ENCODE measurements at places on chromosomes 3 and 15.

DNA sequence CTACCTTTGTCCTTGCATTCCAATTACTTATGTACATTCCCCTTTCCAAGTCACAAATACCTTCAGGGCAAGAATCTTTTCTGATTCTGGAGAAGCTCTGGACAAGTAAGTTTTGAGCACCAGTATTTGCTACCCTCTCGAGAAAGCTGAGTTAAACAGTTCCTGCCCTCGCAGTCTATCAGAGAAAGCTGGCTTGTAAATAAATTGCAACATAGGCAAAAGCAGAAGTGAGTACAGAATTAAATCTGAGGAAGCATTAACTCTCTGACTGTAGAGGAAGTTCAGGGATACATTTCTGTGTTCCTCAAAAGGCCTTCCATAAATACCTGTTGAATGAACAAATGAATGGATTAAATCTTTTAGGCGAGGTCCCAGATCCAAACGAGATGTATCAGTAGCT, 1.2 kb downstream of the OSBPL11 start:
- DNase-seq: no peak

GRCh38 chr15:46301291-46301690, 666.5 kb downstream of the SQOR start:
- DNase-seq: no peak

- DNase-seq: peak; percentile 59
Measured at GRCh38 chr15:86231864-86232721, 152.4 kb downstream of the AGBL1 start.

DNA sequence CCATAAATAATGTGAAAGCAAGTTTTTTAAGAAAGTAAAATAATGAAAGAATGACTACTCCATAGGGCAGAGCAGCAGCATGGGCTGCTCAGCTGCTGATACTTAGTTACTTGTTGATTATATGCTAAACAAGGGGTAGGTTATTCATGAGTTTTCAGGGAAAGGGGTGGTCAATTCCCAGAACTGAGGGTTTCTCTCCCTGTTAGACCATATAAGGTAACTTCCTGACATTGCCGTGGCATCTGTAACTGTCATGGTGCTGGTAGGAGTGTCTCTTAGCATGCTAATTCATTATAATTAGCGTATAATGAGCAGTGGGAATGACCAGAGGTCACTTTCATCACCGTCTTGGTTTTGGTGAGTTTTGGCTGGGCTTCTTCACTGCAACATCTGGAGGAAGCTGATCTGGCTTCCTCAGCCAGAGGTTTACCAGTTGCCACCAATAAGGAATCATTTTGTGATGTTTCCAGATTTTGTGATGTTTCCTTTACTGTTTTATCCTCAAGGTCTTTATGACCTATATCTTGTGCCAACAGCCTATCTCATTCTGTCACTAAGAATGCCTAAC, 121.8 kb upstream of the CHL1 start:
- no peak for DNase-seq

- DNase-seq: peak; percentile 28
Measured at GRCh38 chr15:75782926-75783325, 60.3 kb upstream of the UBE2Q2 start.

- no peak for DNase-seq
Measured at GRCh38 chr15:62549345-62549970, 384.4 kb upstream of the C2CD4B start.

DNA sequence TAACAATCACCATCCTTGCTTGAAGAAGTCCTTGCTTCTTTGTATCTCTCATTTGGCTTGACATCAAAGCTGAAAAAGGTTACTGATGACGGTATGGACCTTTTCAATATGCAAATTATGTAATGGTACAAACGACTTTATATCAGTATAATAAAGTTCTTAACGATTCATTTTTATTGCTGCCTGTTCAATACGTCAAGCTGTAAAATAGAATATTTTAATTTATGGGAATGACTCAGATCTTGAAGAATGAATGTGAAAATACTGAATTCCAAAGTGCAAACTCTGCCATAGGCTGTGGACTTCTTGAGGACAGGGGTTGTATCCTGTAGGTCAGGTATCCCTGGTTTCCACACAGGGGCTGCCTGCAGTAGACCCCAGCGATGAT, 156.2 kb downstream of the PLCL2 start:
- DNase-seq: no peak

DNA sequence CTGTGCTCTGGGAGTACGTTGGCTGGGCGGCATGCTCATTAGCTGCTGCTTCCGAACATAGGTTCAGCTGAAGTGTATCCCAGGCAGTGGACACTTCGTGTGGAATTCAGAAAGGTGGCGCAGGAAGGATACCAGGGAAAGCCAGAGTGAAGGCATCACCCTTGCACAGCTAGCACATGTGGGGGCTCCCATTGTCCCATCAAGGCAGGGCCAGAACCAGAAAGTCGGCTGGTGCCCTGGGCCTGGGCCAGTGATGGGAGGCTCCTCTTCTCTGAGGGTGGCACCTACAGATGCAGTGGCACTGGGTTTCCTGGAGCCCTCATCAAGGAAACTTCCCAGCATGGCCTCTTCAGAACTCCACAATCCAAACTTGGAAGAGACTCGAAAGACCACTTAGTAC, 56.6 kb downstream of the PGPEP1L start:
- DNase-seq: peak; percentile 37

DNA sequence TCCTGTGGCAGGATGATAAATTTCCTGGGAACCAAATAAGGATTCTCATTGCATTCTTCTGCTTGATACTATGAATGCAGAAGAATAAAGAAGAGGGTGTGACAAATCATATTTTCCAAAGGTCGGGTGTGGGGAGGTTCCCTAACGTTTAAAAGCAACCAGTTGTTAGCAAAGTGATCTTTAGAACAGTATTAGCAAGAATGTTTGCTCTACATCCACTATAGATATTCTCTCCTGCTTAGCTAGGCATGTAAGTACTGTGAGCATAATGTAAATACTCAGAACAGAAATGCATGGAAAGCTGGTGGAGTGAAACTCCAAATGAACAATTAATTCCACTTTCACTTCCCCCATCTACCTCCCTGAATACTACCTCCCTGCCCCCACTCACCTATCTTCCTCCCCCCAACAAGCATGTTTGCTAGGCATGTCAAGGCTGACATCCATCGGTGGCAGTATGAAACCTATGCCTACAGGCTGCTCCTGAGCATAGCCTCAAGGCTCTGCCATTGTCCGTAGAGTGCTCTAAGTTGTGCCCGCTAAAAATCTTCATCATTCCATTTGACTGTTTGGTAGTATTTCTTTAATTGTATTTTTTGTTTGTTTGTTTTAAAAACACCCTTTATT, 329.7 kb downstream of the TIGIT start:
- no peak for DNase-seq

DNA sequence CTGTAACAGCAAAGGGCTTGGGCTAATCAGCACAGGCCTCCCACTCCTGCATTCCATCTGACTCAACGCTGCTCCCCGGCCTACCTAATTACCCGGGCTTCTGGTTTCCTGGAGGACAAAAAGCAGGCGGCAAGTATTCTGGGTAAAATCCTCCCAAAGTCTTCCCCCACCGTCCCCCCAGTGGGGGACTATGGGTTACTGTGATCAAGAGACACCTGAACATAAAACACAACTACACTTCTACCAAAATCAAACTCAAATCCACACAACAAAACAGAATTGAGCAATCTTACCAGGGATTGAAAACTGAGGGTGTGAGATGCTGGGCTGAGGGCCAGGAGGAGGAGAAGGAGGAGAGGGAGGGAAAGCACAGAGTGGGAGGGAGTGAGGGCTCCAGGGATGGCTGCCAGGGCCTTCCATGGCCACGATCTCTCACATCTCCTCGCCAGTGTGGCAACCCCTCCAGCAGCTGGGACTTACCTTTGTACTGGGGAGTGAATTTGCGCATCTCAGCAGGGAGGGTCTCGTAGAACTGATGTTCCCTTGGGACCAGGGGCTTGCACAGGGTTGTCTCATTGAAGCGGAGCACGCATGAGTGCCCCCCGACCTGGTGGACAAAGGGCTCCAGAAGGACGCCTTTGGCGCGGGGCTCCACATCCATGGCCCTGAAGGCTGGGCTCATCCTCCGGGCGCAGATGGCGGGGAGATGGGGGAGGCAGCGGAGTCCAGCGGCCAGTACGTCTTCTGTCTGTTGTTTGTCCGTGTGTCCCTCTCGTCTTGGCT, 9.1 kb upstream of the NCKIPSD start:
- DNase-seq: no peak

GRCh38 chr3:156551261-156551660, 3.7 kb downstream of the SSR3 start:
- DNase-seq: no peak

DNA sequence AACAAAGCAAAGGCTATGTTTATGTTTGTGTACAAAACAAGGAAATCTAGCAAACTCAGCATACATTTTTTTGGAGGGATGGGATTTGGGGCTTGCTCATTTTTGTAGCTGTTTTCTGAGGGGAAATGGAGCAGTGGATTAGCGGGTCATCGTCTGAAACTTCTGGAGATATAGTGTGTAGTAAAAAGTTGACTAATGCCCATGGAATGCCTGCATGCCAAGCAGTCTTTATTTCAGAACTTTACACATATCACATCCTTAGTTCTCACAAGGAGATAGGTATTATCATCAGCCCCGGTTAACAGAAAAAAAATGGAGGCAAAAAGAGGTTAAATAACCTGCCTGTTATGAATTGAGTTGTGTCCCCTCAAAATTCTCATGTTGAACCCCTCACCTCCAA, 47.1 kb downstream of the ATP13A4 start:
- DNase-seq: no peak

DNA sequence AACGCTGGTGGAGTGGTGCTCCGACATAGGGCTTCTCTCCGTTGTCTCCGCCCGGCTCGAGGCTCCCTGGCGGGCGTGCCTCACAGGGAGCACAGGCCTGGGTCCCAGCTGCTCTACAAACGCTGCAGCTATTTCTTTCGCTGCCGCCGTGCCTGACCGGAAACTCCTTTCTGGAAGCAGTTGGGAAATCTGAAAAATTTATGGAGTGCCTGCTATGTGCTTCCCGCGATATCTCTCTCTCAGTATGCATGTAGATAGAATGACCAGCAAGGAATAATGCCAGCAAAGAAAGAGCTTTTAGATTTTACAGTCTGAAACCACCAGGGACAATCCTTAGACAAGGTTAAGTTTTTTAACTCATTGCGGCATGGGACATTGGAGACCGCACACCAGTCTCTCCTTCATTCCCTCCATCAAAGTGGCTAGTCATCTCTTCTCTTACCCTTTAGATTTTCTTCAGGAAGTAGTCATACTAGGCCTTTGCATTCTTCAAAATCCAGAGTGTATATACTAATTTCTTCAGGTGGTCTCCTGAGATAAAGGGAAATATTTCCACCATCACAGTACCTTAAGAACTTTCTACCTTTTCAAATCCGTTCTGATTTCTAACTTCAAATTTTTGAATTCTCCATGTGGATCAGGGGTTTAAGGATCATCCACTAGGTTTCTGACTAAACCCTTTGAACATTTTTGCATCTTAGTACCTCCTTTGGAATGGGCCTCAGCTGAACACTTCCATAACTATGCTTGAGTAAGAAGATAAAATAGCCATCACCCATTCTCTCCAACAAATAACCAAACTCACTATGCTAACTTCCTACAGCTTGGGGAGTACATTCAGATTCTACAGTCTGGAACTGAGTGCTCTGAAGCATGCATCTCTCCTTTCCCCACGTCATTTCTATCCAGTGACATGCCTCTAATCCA, 1.1 kb upstream of the NPHP3 start:
- DNase-seq: no peak

GRCh38 chr15:99426431-99427105, 139.2 kb upstream of the MEF2A start:
- DNase-seq: no peak

DNA sequence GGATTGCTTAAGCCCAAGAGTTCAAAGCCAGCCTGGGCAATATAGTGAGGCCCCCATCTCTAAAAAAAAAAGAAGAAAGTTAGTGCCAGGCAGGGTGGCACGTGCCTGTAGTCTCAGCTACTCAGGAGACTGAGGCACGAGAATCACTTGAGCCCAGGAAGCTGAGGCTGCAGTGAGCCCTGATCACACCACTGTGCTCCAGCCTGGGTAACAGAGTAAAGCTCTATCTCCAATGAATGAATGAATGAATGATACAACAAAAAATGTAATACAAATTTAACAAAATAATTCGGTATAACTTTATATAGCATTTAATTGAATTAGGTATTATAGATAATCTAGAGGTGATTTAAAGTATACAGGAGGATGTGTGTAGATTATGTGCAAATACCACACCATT, 29.7 kb downstream of the DENND4A start:
- no peak for DNase-seq

- DNase-seq: no peak
Measured at GRCh38 chr3:177811835-177812234, 614.6 kb upstream of the TBL1XR1 start.

DNA sequence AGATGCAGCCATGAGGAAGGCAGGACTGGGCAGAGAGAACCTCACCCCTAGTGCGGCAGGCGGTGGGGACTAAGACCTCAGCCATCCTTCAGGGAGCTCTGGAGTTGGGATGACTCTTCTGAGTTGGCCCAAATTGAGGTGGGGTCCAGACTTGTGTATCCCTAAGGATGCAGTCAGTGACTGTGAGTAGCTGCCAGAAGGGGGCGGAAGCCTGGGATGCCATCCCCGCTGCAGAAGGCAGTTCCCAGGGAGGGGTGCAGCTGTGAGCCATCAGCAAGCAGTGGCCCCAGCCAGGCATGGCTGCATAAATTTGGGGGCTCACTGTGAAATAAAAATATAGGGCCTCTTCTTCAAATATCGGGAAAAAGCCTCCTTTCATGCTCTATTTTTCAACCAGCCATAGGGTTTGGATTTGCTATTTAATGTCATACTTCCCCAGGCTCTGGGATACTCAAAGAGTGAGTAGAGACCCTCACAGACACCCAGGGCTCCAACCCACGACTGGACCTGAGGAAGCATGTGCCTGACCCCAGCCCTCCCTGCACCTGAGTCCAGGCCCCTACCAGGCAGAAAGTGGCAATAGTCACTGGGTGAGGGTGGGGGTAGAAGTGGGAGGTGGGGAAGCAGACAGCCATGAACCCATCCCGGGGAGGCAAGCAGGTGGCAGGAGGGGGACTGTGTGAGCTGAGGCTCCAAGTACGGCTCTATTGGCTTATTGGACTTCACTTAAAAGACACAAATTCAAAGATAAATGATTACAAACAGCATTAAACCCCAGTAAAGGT, 30.5 kb downstream of the GRK7 start:
- DNase-seq: no peak

- DNase-seq: no peak
Measured at GRCh38 chr3:52218937-52219650, 6.4 kb downstream of the TLR9 start.

DNA sequence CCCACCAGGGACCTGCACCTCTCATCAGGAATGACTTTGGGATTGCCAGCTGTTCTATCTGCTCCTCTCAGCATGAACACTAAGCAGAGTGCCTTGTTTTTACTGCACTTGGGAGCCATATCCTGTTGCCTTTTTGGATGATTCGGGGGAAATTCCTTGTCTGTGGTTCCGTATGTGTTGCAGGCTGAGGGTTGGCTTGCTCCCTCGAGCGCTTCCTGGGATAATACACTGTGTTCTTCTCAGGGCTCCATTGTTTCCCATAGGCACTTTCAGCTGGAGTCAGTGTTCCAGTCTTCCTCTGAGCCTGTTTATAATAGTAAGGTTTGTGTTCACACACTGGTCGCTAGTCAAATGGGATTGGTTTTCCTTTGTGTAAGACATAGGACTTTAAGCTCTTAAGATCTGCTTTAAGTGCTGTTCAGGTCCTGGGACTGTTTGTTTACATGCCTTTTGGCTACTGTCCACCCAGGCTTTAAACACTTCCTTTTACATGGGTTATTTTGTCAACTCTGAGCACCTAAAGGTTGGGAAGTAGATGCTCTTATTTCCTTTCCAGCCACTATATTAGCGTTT, 23.4 kb downstream of the BOC start:
- no peak for DNase-seq

- DNase-seq: no peak
Measured at GRCh38 chr3:130621824-130622223, 104.8 kb downstream of the COL6A6 start.

- no peak for DNase-seq
Measured at GRCh38 chr3:111593666-111594065, 1.5 kb downstream of the ZBED2 start.

All from right forelimb (tissue), 1 donor.